Stimulated activated CD8-positive, alpha-beta memory T cell treated with anti-CD3 and anti-CD28 coated beads, Interleukin-7, amount 100 ng/mL, for 24 hours (primary cell): ENCODE measurements at places on chromosomes 13 and 19.

DNA sequence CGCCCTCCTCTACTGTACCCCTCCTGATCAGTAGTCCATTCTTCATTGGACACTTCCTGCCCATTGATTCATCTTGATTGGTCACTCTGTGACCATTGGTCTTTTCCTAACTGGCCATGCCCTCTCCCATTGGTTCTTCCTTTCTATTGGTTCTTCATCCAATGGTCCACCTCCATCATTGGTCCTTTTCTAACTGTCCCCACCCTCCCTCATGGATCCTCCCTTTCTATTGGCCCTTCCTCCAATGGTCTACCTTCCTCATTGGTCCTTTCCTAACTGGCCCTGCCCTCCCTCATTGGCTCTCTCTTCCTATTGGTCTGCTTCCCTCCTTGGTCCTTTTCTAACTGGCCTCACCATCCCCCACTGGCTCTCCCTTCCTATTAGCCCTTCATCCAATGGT lies 7.1 kb downstream of the KLK6 start:
- no peak for DNase-seq

DNA sequence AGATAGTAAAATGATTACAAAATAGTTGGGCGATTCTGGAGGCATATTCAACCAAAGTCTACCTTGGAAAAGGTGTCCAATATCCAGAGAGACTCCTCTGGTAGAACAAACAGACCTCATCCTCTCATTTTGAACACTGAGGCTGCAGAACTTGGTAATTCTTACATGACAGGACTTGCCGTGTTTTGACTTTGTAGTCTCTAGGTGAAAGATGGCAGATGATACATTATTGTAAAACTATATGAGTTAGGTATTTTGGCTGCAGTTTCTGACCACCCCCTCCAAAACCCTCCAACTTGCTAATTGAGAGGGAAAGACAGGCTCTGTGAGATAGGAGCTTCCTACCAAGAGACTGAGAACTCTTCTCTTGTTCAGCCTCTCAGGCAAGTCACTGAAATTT lies 22.6 kb downstream of the SAE1 start:
- no peak for DNase-seq

DNA sequence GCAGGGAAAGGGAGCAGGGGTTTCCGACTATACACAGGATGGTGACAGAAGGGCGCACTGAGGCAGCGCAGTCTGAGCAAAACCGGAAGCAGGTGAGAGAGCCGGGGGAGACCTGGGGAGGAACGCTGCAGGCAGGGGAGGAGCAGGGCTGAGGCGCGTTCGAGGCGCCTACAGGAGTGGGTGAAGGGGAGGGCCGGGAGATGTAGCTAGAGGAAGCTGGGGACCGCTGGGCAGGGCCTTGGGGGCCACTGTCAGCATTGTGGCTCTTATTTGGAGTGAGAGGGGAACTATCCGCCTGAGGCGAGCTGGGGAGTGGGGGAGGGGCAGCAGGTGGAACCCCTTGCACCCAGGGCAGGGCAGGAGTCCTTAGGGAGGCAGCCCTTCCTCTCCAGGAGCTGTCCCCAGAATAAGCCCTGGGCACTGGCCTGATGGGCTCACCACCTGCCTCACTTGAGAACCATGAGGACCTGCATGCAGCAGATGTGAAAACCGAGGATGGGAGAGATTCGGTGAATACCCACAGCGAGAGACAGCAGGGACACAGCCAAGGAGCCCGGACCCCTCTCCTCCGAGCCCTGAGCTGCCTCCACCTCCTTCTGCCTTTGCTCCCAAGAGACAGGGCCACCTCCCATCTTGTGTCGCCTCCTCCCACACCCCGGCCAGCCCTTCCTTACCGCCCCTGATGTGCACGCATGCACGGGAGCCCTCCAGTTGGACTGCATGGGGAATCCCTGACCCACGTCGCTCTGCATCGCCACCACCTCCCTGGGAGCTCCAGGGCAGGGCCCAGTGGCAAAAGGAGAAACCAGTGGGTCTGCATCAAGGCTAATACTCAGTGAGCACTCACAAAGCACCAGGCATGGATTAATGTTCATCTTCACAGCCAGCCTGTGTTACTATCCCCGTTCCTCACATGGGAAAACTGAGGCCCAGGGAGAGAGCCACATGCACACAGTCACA lies 10.3 kb downstream of the AKT2 start:
- DNase-seq: no peak

- no peak for DNase-seq
These were observed 33.0 kb downstream of the GJA3 start for GRCh38 chr13:20127562-20128458.

DNA sequence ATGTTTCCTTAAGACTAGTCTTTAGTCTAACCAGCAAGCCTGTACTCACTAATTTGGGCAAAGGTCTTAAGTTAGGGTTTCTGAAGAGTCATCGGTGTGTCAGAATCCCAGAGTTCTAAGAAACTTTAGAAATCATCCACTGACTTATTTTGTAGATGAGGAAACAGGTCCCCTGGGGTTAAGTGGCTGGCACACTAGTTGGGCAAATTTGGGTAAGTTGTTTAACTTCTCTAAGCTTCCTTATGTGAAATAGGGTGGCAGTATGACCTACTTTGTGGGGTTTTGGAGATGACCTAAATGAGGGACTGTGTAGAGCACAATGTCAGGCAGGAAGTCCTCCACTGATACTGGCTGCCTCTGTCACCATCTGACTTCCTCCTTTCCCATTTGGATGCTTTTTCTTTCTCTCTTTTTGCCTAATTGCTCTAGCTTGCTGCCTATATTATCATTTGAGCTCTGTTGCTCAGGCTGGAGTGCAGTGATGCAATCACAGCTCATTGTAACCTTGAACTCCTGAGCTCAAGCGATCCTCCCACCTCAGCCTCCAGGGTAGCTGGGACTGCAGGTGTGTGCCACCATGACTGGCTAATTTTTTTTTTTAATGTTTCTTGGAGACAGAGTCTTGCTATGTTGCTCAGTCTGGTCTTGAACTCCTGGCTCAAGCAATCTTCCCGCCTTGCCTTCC lies 2.3 kb downstream of the ADGRE3 start:
- no peak for DNase-seq

GRCh38 chr19:44684892-44685863 lies 13.8 kb upstream of the CEACAM16 start:
- DNase-seq: no peak

GRCh38 chr19:43460362-43461016 lies 4.9 kb downstream of the LYPD3 start:
- DNase-seq: no peak

- DNase-seq: no peak
These were observed 39.7 kb downstream of the SOX1 start for GRCh38 chr13:112106478-112107141.

GRCh38 chr19:15976836-15977689 lies 28.3 kb downstream of the OR10H4 start:
- no peak for DNase-seq
